ENCODE measurements at places on chromosomes 3 and 15. TPM values are rescaled to one million over a fixed set of nuclear protein-coding genes. Genes with fewer than 3 reads are reported as not detected.

SLC12A1 gene
- total RNA-seq = not detected

ISL2 gene
- total RNA-seq = not detected

USP4 gene
- total RNA-seq = 94.7 TPM

TMEM207 gene
- not detected for total RNA-seq

FETUB gene
- total RNA-seq = not detected

KLF15 gene
- 74.0 TPM for total RNA-seq

CAND2 gene
- 14.4 TPM for total RNA-seq

RAD51 gene
- not detected for total RNA-seq

CPNE9 gene
- not detected for total RNA-seq

FOXL2NB gene
- total RNA-seq = not detected

WNT7A gene
- not detected for total RNA-seq

PAQR5 gene
- 1.1 TPM for total RNA-seq

TLR9 gene
- total RNA-seq = not detected

ECE2 gene
- not detected for total RNA-seq

Measured in ascending aorta (tissue), 2 donors.